ENCODE measurements at places on chromosomes 4 and X.

DNA sequence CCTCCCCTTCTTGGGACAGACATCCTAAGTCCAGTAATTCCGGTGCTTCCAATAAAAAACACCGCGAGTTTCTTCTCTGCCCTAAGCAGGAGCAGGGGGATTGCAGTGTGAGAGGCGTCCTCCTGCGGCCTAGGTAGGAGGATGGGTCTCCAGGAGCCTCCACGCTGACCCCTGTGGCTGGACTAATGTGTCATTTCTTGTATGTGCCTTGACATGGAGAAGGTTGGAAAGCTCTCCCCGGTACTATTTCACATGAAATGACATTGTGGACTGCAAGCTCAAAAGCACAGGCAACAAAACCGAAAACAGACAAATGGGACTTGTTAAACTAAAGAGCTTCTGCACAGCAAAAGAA, 66.6 kb upstream of the ENPP6 start:
- DNase-seq: no peak

- no peak for DNase-seq
Measured at GRCh38 chr4:20276848-20277247, 25.1 kb downstream of the SLIT2 start.

- no peak for DNase-seq
Measured at GRCh38 chr4:95675623-95676022, 126.8 kb upstream of the UNC5C start.

GRCh38 chr4:59571805-59572430, 1628.2 kb upstream of the ADGRL3 start:
- no peak for DNase-seq

- no peak for DNase-seq
Measured at GRCh38 chr4:77877771-77878565, 15.3 kb downstream of the MRPL1 start.

GRCh38 chr4:81084029-81084428, 53.5 kb downstream of the BMP3 start:
- no peak for DNase-seq

DNA sequence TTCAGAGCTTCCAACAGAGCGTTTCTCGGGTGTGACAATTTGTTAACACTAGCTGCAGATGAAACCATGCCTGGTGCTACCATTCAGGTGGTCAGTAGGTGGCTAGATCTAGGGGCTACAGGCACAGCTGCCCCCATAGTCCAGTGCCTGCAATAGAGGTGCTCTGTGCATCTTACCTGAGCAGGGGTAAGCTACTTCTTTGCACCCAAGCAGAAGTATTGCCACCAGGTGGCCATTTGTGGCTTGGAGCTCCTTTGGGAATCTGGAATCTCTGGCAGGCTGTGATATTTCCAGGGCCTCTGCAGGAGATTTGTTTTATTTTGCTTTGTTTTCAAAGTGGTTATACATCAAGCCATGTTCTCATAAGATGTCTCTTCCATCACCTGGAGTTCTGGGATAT, 170.7 kb upstream of the PUDP start:
- no peak for DNase-seq

GRCh38 chrX:13491061-13491460, 78.3 kb upstream of the EGFL6 start:
- DNase-seq: no peak

DNA sequence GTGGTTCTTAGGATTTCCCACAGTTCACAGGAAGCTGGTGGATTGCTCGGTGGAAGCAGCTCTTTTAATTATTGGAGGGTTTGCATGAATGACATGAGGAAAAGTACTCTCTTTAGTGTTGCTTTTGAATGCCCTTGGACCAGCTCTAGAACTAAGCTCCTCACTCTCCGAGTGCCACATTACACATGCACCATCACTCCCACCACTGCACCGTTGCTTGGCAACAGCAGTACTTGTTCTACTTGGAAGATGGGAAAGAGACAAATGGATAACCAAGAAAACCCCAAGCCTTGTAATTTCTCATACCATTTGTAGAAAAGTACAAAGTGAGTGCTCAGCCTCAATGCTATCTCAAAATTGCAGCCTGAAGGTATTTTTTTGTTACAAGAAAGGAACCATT, 620.2 kb upstream of the BOD1L1 start:
- no peak for DNase-seq

- no peak for DNase-seq
Measured at GRCh38 chrX:1658071-1658491, 43.2 kb downstream of the ASMT start.

- DNase-seq: no peak
Measured at GRCh38 chr4:27775156-27775555, 914.5 kb downstream of the STIM2 start.

GRCh38 chr4:127416115-127416514, 216.6 kb upstream of the INTU start:
- no peak for DNase-seq

- no peak for DNase-seq
Measured at GRCh38 chrX:71859637-71860036, 51.0 kb upstream of the NHSL2 start.

- no peak for DNase-seq
Measured at GRCh38 chrX:129594781-129595180, 54.7 kb downstream of the OCRL start.

DNA sequence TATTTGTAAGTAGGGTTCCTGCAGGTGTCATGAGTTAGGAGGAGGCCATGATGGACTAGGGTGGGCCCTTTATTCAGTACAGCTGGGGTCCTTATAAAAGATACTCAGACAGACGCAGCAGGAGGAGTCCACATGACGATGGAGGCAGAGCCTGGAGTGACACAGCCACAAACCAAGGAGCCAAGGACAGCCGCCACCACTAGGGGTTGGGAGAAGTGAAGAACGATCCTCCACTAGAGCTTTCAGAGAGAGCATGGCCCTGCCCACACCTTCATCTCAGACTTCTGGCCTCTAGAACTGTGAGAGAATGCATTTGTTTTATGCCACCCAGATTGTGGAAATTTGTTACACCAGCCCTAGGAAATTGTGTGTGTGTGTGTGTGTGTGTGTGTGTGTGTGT, 31.1 kb downstream of the JAKMIP1 start:
- no peak for DNase-seq

DNA sequence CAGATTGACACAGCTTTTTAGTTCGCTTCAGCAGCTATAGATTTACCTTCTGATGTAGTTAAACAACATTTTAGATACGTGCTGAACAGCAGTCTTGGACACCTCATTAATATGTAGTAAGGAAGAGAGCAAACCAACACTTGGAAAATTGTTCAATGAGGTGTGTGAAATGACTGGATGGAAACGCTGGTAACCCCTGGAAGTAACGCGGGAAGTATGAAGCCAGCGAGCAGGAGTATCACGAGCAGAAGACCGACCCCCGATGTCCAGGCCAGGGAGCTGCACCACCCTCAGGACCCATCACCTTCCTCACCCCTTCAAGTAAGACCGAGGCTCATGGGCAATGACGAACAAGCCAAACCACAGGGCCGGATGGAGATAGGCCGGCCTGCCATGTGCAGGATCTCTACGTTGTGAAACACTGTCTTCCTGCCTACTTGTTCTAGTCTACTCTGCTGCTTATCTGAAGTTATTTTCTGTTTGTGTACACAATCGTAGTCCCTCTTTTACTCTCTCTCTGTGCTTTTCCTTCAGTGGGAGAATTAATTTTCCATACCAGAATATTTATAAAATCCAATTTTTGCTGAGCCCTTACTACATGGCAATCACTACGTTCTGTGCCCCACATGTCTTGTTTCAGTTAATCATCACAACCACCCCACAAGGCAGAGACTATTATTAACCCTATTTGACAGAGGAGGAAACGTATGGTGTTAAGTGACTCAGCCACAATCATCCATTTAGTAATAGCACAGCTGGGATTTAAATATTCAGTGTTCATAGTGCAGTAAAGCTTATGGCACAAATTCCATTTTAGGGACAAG, 221.7 kb downstream of the APBB2 start:
- no peak for DNase-seq

GRCh38 chrX:68789966-68790365, 38.9 kb upstream of the EFNB1 start:
- no peak for DNase-seq

GRCh38 chr4:126242679-126243390, 928.1 kb downstream of the FAT4 start:
- DNase-seq: peak; percentile 27

- DNase-seq: no peak
Measured at GRCh38 chrX:107878106-107878505, 52.4 kb downstream of the MID2 start.

DNA sequence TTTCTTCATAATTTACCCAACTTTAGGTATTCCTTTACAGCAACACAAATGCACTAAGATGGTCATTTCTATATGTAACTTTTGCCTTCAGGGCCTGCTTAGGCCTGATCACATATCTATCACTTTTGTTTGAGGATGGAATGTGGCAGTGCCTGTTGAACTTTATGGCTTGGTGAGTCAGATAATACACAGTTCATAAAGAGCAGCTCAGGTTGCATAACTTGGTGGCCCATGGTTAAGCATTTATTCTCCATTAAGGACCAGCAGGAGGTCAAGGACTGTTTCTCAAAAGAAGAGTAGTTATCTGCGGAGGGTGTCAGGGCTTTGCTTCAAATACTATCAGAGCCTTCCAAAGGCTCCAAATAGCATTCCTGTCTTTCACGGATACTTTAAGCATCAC, 124.1 kb upstream of the PDHA2 start:
- DNase-seq: no peak

DNA sequence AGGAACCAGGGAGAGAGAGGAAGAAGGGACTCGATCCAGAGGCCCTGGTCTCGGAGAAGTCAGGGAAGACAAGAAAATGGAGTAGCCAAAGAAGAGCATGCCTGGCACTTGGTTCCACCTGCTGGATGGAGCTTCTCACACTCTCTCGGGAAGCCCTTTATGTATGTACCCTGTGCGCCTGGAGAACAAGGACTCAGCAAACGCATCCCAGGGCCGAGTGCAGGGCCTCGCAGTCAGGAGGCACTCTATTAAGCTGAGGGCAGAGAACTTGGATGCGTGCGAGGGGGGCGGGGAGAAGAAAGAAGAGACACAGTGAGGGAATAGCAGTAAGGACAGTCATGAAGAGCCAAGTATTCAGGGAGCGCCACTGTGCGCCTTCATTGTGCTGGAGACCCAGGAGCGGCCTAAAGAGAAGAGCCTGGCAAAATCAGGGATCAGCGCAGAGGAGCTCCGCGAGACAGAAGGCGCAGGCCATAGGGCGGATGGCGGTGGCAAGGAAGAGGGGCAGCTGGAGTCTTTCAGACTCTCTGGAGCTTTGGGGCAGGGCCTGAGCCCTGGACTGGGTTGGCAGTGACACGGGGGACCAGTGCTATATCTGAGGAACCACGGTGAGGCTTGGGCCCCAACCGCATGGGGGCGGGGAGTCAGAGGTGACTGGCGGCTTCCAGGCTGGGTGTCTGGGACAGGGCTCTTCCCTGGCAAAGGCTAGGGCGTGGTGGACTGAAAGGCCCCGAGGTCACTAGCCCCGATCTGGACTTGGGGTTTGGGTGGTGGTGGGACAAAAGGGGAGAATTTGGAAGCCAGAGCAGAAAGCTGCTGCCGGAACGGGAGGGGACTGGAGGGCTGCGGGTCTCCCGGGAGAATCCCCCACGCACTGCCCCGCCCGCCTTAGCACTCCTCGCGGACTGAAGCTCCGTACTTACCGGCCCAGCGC, 1.9 kb upstream of the SEPTIN6 start:
- no peak for DNase-seq

Measured in gastrocnemius medialis (tissue), 4 donors.